Large intestine (tissue), 12 donors: ENCODE measurements at places on chromosomes 1 and 21. TPM values are rescaled to one million over a fixed set of nuclear protein-coding genes. Genes with fewer than 3 reads are reported as not detected.

- H3K27me3 ChIP-seq = peaks cover 17% of the 10 kb centered on the region
- no peaks in the 10 kb centered on the region for H3K36me3 ChIP-seq
- peak; percentile 42 for DNase-seq
- H3K4me3 ChIP-seq = peak overlapping the region; percentile 36
These were observed 451 bp downstream of the ADAMTSL4 start for GRCh38 chr1:150549496-150550221.

DNA sequence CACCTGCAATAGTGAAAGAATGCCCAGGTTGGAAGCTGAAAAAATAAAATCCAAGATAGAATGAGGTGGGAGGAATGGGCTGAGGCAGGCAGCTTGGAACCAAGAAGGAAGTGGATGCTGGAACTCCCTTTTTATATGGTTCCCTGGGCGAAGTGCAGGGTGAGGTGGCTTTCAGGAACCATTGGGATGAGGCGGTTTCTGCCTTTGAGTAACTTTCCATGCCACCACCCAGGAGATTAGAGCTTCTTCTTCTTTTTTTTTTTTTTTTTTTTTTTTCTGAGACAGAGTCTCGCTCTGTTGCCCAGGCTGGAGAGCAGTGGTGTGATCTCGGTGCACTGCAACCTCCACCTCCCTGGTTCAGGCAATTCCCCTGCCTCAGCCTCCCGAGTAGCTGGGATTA is 17.8 kb upstream of the MRPS6 start:
- no peaks in the 10 kb centered on the region for H3K27me3 ChIP-seq
- no peak overlapping the region for H3K4me3 ChIP-seq
- H3K36me3 ChIP-seq = no peaks in the 10 kb centered on the region
- DNase-seq = peak; percentile 74
- H3K4me1 ChIP-seq = peaks cover 6% of the 10 kb centered on the region

GRCh38 chr1:90761156-90761555 is 44.1 kb upstream of the BARHL2 start:
- no peak for DNase-seq
- no peaks in the 10 kb centered on the region for H3K36me3 ChIP-seq
- peaks cover 21% of the 10 kb centered on the region for H3K27me3 ChIP-seq

GRCh38 chr1:209871430-209871829 is 43.7 kb downstream of the UTP25 start:
- no peak overlapping the region for H3K27ac ChIP-seq
- no peak overlapping the region for H3K4me3 ChIP-seq
- H3K36me3 ChIP-seq = no peaks in the 10 kb centered on the region
- H3K27me3 ChIP-seq = peaks cover 3% of the 10 kb centered on the region
- no peak for DNase-seq

GRCh38 chr1:204651843-204652421 is 33.6 kb downstream of the LRRN2 start:
- no peaks in the 10 kb centered on the region for H3K4me1 ChIP-seq
- H3K27ac ChIP-seq = no peak overlapping the region
- peaks cover 13% of the 10 kb centered on the region for H3K27me3 ChIP-seq
- H3K4me3 ChIP-seq = no peak overlapping the region
- DNase-seq = no peak
- no peaks in the 10 kb centered on the region for H3K36me3 ChIP-seq

- no peak overlapping the region for H3K4me3 ChIP-seq
- peaks cover 6% of the 10 kb centered on the region for H3K27me3 ChIP-seq
- no peak overlapping the region for H3K27ac ChIP-seq
- H3K4me1 ChIP-seq = no peaks in the 10 kb centered on the region
- DNase-seq = no peak
These were observed 16.3 kb downstream of the BATF3 start for GRCh38 chr1:212683357-212683722.

The TMEM82 gene
- polyA plus RNA-seq = 15.6 TPM
